IPS DF 19.7 (cell line): ENCODE measurements at places on chromosomes 12 and 14.

GRCh38 chr14:97138801-97139200 lies 341.6 kb downstream of the VRK1 start:
- peak; percentile 35 for DNase-seq

GRCh38 chr14:99822800-99823455 lies 29.7 kb downstream of the EML1 start:
- no peak for DNase-seq

DNA sequence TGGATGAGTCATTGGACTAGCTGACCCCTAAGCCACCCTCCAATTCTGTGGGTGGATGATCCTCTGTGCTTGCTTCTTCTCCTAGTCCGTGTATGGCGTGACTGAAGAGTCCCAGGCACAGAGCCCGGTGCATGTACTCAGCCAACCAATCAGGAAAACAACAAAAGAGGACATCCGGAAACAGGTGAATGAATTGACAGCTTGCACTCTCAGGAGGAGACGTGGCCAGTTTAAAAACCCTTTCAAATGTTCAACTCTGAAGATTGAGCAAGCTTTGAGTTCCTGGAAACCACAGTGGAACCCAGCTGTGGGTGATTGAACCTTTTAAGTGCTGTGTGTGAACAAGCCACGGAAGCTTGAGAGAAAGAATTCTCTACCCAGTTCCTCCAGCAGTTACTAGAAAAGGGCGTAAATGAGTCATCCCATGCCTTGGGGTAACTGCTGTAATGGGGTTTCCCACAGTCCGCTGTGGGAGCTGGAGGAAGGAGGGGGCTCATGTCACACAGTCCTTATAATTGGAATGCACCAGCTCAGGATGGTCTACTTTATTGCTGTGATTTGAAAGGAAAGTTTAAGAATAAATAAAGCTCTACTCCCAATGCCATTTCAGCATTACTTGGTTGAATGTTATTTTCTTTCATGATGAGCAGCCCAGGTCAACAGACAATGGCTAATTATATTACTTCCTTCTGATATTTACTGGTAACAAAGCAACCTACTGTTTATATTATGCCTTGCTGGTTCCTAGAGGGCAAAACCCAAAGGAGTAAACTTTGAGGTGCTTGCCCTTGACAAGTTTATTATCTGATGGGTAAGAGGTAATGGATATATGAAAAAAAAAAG lies 417.0 kb downstream of the DPF3 start:
- peak; percentile 30 for DNase-seq

DNA sequence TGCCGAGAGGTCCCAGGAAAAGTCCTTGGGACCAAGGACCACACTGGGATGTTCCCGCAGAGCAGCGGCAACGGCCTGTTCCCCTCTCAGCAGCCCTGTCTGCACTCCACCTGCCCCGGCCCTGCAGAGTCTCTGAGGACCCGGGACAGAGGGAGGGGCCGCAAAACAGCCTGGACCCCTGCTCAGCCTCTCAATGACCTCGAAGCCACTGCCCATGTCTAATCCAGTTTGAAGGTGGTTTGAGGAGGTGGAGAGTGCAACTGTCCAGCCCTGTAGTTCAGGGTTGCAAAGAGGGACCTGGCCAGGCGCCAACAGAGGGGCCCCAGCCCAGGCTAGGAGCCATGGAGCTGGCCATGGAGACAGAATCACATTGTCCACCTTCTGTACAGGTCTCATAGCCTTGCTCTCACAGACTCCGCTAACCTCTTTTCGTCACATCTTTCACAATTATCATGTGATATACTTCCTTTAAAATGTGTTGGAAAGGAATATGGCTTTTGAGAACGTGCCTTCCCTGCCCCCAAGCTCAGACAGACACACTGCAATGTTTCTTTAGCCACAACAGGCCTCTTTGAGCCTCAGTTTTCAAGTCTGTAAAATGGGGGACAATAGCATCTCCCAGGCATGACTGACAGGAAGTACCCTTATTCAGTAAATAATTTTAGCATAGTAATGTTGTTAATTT lies 49.3 kb downstream of the ACTN1 start:
- no peak for DNase-seq

DNA sequence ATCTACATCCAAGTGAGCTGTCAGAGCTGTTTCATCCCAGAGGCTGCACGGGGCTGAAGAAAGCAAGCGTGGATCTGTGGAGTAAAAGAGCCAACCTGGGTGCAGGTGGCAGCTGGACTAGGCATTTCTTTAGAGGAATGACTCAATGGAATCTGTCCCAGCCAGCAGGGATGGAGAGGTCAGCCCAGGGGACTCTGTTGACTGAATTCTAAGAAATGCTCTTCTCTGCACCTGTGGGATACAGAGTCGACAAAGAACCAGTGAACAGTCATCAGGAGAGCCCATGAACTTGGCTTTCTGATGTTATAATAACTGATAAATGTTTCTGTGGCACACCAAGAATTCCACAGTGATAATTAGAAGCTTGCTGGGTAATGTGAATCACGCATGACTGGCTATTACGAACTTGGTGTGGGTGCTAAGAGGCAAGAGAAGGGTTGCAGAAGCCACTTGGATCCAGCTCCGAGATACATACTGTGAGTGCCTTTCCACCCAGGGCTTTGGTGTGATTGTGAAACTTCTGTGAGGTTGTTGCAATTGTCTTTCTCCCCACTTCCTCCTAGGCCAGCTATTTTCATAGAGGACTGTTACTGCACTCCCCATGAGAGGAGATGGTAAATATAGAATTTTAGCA lies 16.2 kb downstream of the PYGL start:
- no peak for DNase-seq

- DNase-seq = no peak
Measured at GRCh38 chr14:75361751-75362433, 65.9 kb upstream of the JDP2 start.

- DNase-seq = no peak
Measured at GRCh38 chr12:25771476-25771875, 187.0 kb upstream of the RASSF8 start.

DNA sequence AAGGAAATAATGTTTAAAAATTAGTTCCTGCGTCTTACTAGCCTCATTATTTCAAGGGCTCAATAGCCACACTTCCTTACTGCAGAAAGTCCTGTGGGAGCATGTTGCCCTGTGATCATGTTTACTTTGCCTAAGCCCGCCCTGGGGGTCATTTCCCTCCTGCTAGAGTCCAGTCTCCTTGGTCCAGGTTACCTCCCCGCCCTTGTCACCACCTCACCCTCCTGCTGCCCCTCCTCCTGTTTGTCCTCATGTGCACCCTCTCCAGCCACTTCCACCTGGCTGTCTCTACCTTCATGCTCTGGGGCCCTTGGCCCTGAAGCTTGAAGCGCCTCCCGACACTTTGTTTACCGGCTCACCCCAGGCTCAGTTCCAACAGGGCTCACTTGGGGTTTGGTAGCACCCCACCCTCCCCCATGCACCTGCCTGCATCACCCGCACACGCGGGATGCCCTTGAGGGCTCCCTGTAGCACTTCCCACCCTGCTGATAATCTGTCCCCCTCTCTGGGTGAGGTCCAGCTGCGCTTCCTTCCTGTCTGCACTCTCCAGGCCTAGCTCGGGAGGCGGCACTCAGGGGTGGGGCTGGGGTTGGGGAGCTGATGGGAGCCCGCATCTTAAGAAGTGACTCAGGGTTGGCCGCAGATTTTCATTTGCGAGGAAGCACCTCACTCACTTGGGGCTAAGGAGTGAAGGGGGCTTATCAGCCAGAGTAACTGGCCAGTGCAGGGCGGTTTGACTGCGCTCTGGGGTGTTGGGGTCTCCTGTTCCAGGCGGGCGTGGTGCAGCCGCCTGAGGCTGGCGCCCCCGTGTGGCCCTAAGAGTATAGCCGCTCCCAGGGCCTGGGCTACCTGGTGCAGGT lies 40.1 kb downstream of the SMIM41 start:
- DNase-seq = no peak

DNA sequence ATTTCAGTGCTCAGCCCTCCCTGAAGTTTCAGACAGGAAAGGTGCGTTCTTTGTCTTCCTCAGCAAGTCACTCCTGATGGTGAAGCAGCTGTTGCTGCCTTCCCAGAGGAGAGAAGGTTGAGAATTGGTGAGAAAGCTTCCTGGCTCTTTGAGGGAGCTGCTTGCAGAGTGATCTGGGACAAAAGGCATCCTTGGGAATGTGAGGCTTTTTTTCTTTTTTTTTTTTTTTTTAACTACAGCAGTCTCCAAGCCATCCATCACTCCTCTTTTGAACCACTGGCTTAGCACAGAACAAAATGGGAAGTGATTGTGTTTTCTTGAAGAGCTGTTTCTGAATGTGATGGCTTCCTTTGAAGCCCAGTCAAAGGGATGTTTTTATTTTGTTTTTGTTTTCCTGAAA lies 120.4 kb upstream of the LRIG3 start:
- DNase-seq = no peak

DNA sequence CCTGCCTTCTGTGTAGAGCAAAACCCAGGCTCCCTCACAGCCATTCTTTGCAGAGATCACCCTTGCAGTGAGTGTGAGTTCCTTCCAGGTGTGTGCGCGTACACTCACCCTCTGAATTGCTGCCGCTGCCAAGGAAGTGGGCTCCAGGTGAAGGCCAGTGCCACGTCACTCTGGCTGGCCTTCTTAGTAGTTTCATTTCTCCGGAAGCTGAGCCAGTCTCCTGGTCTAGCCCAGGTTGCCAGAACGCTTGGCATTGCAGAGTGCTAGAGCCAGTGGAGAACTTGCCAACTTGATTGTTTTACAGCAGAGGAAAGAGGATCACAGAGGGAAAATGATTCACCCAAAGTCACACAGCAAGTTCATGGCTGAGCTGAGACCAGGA lies 11.0 kb downstream of the CBLN3 start:
- no peak for DNase-seq

DNA sequence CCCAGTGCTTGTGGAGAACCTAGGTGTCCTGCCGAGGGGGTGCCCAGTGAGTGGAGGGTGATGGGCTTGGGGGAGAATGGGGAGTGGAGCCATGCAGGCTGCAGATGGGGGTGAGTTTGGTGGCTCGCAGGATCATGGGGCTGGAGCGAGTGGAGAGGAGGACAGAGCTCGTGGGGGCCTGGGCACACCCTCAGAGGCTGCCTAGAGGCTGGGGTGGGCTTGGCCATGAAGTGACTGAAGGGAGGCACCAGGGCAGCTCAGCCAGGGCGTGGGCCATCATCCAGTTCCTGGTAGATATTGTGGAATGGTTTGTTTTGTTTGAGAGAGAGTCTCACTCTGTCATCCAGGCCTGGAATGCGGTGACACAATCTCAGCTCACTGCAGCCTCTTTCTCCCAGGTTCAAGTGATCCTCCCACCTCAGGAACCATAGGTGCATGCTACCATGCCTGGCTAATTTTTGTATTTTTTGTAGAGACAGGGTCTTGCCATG lies 43.4 kb upstream of the AMN start:
- no peak for DNase-seq
